ENCODE measurements at places on chromosomes 3 and 15.

DNA sequence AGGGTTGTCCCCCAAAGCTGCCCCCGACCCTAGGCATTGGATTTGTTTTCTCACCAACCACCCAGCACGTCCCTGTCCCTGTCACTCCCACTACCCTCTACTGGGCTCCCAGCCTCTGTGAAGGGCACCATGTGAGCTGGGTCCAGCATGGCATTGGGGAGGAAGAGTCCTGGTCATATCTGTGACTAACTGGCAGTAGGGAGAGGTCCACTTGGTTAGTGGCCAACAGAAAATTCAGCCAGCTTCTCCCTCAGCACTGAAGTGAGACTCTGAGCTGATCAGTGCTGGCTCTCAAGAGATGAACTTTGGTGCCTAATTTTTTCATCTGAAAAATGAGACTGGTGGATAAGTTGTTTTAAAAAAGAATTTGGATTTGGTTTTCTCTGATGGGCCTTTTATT lies 11.3 kb upstream of the KIF23 start:
- no peak for DNase-seq

- no peak for DNase-seq
Observed at GRCh38 chr3:127732879-127733350, 60.2 kb downstream of the ABTB1 start.

- DNase-seq: no peak
Observed at GRCh38 chr3:149579838-149580542, 77.8 kb downstream of the WWTR1 start.

GRCh38 chr3:126158016-126158911 lies 22.1 kb downstream of the ALDH1L1 start:
- no peak for DNase-seq

DNA sequence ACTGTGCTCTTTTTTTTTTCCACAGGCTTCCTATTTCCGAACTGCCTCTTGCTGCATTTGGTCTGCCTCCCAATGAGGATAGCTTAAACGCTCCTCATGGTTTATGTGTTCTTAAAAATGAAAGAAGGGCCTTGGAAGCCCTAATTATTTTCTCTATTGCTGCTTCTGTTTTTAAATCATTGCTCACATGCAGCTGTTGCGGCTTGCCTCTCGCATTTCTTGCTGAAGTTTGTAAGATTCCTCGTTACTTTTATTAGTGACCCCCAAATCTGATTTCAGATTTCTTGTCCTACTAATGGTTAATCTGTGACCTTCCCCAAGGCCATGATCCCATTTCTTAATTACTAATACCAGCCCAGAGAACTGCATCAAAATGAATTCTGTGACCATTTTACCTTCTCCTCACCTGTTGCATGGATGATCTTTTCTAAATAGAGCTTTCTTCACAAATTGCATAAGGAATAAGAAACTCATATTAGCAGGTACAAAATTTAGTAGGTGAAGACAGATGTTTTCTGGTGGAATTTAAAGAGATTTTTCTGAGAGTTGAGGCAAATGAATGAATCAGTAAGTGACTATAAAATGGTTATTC lies 1.8 kb downstream of the UBE2E1 start:
- DNase-seq: no peak

DNA sequence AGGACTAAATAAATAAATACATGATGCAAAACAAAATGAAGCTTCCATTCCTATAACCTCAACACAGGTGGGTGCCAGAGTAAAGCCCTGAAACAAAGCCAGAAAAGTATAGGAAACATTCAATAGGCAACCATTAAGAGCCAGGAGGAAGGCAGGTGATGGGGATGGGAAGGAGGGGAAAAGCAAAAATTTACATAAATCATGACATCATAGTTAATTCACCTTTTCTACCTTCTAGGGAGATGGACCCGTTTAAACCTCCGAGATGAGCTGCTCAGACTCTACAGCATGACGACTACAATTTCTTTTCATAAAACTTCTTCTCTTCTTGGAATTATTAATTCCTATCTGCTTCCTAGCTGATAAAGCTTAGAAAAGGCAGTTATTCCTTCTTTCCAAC lies 27.9 kb downstream of the TM4SF4 start:
- no peak for DNase-seq

- DNase-seq: no peak
Observed at GRCh38 chr3:111152496-111152895, 80.9 kb downstream of the NECTIN3 start.

- DNase-seq: no peak
Observed at GRCh38 chr3:8328967-8329366, 172.7 kb upstream of the LMCD1 start.

DNA sequence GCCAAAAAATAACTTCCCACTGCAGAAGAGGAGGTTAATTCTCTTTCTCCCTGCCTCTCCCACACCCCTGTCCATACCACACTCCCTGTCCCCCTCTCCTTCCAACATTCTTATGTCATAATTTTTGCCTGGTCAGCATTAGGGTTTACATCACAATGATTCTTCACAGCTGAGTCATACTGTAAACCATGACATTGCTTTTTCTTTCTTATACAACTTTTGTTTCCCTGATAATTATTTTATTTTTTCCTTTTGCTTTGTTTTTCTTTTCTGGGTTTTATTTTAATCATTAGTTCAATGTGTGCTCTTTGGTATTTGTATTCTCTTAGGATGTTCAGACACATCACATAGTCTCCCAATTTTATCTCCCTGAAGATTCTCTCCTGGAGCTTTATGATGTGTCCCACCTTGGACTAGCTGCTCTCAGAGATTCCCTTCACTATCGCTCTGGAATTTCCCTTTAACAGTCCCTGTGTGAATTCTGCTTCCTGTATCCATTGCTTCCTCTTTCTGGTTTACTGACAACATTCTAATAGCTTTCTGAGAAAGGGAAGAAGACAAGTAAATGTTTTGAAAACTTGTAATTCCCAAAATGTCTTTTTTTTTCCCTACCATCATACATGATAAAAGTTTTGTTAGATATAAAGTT lies 70.7 kb downstream of the SOX2 start:
- no peak for DNase-seq

- no peak for DNase-seq
Observed at GRCh38 chr15:60840703-60841411, 361.9 kb upstream of the ICE2 start.

- peak; percentile 31 for DNase-seq
Observed at GRCh38 chr3:53816425-53816824, 29.8 kb downstream of the CHDH start.

DNA sequence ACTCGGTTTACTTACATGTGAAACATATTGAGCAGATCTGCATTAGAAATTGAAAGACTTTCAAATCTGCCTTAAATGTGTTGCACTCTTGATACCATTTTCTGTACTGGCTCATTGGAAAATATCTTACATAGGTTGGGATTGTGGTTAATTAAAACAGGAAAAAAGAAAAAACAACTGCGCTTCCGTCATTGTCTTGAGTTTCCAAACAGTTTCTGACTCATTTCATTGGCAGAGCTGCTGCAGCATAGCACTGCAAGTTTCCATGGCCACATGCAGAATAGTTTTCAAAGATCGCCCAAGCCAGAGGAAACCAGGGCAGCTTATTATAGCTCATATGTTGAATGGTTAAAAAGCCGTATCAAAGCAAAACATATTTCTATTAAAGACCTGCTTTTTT lies 446.6 kb upstream of the BCHE start:
- no peak for DNase-seq

- DNase-seq: no peak
Observed at GRCh38 chr3:135125171-135125801, 330.2 kb downstream of the EPHB1 start.

GRCh38 chr3:186869253-186870100 lies 27.0 kb downstream of the ADIPOQ start:
- DNase-seq: no peak

DNA sequence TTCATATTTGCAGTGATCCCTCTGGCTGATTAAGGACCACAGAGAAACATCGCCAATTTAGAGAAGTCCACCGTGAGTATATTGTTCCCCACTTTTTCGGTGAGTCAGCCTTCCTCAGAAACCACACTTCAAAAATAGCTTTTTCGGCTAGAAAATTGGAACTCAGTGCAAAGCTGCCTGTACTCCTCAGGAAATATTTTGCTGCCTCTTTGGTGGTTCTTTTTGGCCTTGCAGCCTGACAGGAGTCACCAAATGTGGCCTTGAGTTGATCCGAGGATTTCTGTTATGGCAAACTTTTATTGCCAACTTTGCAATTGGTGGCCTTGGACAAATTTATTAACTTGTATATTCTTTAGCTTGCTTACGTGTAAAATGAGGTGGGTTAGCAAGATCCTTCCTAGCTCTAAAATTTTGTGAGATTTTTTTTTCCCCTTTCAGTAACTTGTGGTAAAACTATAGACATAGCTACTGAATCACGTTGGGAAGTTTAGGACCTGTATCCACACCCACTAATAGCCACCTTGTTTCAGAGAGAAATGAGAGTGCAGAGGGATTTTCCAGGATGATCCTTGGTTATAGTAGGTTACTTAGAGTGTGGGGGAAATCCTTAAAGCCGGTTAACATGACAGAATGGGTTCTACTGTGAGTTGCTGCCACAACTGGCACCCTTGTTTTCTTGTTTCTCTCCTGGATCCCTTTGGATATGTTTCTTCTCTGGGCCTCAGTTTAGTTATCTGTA lies 9.9 kb downstream of the ARL6IP5 start:
- no peak for DNase-seq

GRCh38 chr3:178003756-178004155 lies 532.5 kb upstream of the KCNMB2 start:
- no peak for DNase-seq

- DNase-seq: no peak
Observed at GRCh38 chr3:81249540-81250029, 511.9 kb downstream of the GBE1 start.

- no peak for DNase-seq
Observed at GRCh38 chr3:193481436-193481835, 73.3 kb downstream of the ATP13A4 start.

DNA sequence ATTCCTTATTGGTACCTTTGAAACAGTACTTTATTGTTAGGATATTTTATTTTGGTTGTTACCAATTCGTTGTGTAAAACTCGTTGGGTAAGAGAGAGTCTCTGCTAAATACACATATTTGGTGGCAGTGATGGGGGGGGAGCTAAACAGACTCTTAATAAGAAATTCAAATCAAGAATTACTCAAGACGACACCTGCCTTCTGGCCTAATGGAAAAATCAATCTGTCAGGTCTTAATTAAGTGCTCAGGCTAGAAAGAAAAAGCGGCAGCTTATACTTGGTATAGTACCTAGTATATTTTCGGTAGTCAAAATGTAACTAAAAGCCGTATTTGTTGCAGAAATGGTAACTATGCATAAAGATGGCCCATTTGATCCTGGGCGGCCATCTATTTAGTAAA lies 18.2 kb downstream of the FOXP1 start:
- DNase-seq: no peak

DNA sequence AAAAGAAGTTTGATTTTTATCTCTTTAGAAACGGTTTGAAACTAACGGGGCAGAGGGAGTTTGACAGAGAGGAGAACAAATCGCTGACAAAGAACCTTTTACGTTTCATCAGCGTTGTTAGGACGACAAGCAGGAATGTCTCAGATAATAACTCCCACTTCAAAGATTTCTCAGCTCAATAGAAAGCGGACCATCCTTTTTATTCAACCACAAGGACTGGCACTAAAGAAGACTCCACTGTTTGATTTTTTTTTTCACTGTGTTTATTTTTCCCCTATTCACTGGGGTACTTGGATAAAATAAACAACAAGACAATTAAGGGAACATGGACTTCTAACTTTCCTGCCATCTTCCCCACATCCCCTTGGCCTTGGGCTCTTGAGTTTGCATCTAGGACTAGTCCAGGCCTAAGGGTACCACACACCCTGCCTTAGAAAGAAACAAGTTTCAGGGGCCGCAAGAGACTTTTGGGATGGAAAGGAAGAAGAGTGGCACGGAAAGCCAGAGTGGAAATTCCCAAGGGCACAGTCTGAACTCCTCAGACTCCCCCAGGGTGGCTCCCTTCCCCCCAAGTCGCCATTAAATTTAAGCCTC lies 19.0 kb downstream of the ZIC4 start:
- no peak for DNase-seq

- DNase-seq: no peak
Observed at GRCh38 chr3:4938281-4938982, 40.8 kb upstream of the BHLHE40 start.

GRCh38 chr3:157534725-157535161 lies 31.5 kb upstream of the VEPH1 start:
- DNase-seq: no peak

DNA sequence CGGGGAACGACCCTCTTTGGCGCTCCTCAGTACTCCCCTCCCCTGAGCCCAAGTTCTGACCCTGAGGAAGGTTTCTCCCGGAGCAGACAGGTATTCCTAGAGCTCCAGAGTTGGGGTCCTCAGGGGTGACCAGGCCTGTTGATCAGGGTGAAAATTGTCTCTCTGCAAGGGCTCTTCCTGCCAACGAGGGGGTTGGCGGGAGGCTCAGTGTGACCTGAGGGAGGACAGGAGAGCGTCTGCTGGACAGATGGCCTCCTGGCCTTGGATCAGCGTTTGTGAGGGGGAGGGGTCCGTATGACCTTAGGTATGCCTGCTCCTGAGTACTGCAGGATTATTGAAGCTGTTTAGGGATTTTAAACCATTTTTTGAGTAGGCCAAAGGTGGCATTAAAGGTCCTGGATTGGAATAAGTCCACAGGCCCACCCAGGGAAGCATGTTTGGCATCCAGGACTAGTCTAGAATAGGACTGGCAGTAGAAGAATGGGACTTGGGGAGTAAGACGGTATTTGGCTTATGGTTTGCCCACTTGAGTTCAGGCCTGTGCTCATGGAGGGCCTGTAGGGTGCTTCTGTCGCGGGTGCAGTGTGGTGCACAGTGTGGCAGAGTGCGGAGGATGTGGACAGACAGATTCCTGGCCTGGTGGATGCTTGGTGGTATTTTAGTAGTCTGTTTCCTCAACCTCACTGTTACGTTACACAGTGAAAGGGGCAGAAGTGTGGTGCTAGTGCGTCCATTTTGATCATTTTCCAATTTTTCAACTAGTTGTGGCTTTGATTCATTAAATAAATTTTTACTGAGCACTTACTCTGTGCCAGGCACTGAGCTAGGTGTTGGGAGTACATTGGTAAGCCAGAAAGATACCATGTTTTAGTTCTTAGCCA lies 959 bp downstream of the ZNF592 start:
- DNase-seq: peak; percentile 35

- DNase-seq: no peak
Observed at GRCh38 chr3:99145031-99145430, 243.5 kb upstream of the DCBLD2 start.

GRCh38 chr3:133568294-133569014 lies 5.0 kb upstream of the CDV3 start:
- DNase-seq: no peak

- DNase-seq: peak; percentile 46
Observed at GRCh38 chr15:77034695-77035489, 36.0 kb downstream of the TSPAN3 start.

DNA sequence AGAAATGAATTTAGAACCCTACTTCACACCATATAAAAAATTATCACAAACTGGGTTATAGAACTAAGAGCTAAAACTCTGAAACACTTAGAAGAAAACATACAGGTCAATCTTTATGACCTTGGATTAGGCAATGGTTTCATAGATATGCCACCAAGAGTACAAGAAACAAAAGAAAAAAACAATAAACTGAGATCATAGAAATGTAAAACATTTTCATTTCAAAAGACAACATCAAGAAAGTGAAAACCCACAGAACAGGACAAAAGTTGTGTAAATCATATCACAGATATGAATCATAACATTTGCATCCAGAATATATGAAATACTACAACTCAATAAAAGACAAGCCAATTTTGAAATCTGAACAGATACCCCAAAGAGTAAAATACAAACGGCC lies 72.4 kb downstream of the TBL1XR1 start:
- DNase-seq: no peak

GRCh38 chr3:82353306-82354171 lies 592.1 kb upstream of the GBE1 start:
- no peak for DNase-seq
